ENCODE measurements at places on chromosomes 12 and 14. TPM values are rescaled to one million over a fixed set of nuclear protein-coding genes. Genes with fewer than 3 reads are reported as not detected.

The MTRFR gene
- 12.0 TPM for total RNA-seq

The CLEC4A gene
- total RNA-seq = not detected

The SMCO2 gene
- total RNA-seq = not detected

The HAL gene
- 0.52 TPM for total RNA-seq

Measured in skeletal muscle tissue (tissue), 5 donors.